ENCODE measurements at places on chromosomes 1 and 21.
A peak's percentile ranks its signal among the peaks of the same experiment; 100 is the strongest.

DNA sequence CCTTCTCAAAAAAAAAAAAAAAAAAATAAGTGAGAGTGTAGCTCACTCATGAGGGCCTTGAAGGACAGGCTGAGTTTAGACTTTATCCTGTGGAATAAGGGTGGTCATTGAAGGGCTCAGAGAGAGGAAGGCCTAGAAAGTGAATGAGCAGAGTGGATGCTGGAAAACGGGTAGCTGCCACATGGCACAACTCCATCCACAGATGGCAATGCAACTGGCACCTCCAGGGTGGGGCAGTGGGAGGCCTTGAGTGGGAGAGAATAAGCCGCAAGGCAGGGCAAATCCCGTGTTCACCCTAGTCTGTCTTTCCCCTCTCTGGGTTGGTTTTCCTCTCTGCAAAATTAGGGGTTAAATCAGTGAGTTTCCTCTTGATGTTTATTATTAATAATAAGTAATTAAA is 3.1 kb downstream of the TNNI1 start:
- no peak for DNase-seq

DNA sequence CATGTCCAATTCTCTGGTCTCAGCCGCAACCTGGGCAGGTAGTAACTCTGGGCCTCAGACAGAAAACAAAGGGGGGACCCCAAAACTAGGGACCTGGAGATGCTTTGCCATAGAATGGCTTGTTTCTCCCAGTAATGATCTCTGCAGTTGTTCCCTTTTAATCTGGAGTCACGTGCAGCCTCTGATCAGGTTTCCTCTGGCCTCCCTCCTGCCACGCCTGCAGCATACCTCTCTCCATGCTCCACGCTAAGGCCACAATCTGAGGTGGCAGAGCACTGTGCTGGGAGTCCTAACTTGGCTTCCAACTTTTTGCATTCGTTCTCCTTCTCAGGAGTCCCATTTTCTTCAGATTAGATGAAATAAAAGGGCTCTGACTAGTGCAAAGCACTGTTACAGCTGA is 1.9 kb downstream of the PABPC4 start:
- DNase-seq, result no peak

DNA sequence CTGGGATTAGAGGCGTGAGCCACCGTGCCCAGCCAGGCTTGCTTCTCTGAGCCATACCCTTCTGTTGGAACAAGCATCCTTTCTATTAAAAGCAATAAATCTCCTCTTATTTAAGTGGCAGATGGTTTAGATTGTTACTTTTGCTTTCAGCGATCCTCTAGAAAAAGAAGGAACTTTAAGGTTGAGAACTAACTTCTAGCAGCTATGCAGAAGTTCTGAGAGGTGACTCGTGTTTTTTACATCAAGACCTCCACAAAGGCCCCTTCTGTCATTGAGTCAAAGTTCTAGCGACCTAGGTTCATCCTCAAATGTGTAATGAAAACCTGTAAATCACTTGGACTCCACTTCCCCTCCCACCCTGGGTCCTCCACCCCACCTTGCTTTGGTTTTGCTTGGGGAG is 30.8 kb downstream of the PLEKHO1 start:
- no peak for DNase-seq

DNA sequence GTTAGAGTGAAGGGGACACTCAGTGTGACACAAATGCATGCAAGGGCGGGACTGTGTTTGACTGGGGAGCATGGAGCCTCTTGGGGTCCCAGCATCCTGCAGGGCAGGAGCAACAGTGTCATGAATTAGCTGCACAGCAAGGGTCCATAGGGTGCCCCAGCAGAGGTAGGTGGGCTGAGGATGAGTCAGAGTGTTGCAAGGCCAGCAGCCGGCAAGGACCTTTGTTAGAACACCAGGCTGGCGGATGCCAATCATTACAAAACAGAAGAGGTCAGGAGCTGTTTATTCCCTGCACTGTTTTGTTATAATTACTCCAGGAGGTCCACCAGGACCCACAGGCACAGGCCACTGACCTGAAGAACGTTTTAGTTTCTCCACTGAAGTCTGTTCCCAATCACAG is 362.2 kb upstream of the DUSP10 start:
- DNase-seq, result no peak

DNA sequence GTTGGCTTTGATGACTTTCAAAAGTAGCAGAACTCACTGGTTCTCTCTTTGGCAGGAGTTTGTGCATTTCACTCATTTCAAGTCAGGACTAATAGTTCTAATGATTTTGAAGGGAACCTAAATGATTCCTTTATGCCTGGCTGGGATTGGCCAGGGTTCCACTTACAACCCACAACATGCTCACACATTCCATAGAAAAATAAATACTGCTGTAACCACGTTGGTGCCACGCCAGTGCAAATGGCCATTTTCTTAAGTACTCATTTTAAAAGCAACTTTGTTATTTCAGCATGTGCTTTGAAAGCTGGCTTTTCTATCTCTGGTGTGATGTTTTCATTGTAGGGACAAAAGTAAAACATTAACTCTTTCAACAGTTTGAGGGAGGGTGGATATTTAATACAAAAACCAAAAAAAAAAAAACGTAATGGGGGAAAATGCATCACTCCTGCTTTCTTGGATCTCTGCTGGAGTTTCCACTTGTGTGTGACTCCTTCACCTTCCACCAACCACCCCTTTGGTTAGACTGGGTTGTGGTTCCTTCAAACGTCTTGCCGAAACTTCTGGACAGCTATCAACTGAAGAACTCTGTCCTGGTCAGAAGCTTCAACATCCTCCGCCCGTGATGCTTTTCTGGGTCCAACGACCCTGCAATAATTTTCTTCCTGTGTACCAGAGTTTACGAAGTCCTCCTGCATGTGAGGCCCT is 300.4 kb upstream of the RUNX1 start:
- no peak for DNase-seq

DNA sequence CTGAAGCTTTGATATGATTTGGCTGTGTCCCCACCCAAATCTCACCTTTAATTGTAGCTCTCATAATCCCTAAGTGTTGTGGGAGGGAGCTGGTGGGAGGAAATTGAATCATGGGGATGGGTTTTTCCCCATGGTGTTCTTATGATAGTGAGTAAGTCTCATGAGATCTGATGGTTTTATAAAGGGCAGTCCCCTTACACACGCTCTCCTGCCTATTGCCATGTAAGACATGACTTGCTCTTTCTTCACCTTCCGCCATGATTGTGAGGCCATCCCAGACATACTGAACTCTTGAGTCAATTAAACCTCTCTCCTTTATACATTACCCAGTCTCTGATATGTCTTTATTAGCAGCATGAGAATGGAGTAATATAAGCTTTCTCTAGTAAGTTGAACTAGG is 261.9 kb downstream of the HLX start:
- DNase-seq, result no peak

- DNase-seq, result no peak
Measured at GRCh38 chr21:33801424-33802405, 113.9 kb downstream of the ATP5PO start.

DNA sequence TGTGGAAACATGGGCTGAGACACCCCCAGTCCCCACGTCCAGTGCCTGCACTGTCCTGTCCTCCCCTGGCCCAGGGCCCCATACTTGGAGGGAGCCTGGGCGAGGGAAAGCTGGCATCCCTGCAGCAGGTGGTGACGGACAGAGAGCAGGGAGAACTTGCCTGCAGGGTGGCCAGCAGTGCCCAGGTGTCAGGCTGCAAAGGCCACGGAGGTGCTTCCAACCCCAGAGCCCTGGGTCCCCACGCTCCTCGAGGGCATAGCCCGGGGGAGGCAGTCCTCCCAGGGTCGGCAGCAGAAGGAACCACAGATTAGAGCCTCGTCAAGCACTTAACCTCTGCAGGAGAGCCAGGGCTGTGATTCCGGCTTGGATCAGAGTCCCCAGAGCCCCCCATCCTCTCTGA is 77.5 kb downstream of the ARHGEF16 start:
- DNase-seq, result no peak

- no peak for DNase-seq
Measured at GRCh38 chr1:78184460-78185072, 138.8 kb downstream of the GIPC2 start.

GRCh38 chr1:94254073-94254810 is 16.9 kb upstream of the ARHGAP29 start:
- DNase-seq, result no peak

- no peak for DNase-seq
Measured at GRCh38 chr21:14687268-14687625, 141.1 kb upstream of the SAMSN1 start.

- DNase-seq, result no peak
Measured at GRCh38 chr21:42461185-42461520, 34.9 kb downstream of the RSPH1 start.

- DNase-seq, result no peak
Measured at GRCh38 chr1:26861889-26862378, 1.0 kb upstream of the SFN start.

DNA sequence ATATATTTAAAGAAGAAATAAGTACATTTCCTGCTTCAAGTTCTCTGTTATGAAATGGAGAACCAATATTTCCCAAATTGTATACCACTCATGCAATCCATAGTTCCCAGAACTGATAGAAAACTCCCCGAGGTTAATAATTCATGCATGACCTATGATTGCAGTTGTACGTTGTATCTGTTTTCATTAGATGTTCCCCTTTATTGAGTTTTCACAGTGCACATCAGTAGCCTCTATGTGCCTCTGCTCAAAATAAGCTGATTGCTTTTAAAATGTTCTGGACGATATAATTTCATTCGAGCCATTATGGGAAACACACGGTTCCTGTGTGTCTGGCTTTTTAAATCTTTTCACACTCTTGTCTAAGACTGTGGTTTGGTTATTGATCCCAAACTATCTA is 253.1 kb upstream of the KIAA0040 start:
- DNase-seq, result no peak

GRCh38 chr1:171251042-171251951 is 3.0 kb downstream of the FMO1 start:
- no peak for DNase-seq

- DNase-seq, result no peak
Measured at GRCh38 chr1:21157054-21157453, 19.6 kb downstream of the EIF4G3 start.

GRCh38 chr1:169615803-169616202 is 14.1 kb downstream of the SELP start:
- no peak for DNase-seq

- no peak for DNase-seq
Measured at GRCh38 chr1:96596226-96596922, 125.2 kb upstream of the PTBP2 start.

GRCh38 chr21:32132881-32133280 is 146.0 kb downstream of the MIS18A start:
- DNase-seq, result no peak

GRCh38 chr1:87202922-87203655 is 125.6 kb upstream of the LMO4 start:
- no peak for DNase-seq

- DNase-seq, result no peak
Measured at GRCh38 chr1:168442931-168443330, 100.9 kb downstream of the XCL2 start.

DNA sequence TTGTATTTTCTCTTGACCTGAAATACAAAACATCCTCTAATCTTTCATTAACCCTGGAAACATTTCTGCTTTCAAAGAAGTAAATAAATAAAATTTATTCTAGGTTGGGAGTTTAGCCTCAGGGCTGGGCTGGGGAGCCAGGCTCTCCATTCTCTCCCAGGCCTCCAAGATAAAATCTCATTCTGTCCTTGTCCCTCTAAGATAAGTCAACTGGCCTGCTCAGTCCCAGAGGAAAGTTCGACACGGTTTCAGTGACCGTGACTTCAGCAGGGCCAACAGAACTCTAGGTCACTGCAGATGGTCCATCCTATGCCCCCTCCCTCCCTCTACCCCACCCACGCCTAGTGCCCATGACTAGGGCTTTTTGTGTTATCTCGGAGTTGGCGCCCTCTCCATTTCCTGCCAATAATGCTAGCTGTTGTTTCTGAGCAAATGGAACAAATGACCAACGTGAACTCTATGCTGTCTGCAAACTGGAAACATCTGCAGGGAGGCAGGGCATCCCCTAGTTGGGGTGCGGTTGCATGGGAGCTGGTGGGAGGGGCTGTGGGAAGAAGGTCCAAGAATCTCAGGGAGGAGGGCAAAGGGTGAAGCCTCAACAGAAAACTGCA is 10.1 kb upstream of the ADORA3 start:
- no peak for DNase-seq

GRCh38 chr1:24825174-24825573 is 79.9 kb downstream of the CLIC4 start:
- no peak for DNase-seq

DNA sequence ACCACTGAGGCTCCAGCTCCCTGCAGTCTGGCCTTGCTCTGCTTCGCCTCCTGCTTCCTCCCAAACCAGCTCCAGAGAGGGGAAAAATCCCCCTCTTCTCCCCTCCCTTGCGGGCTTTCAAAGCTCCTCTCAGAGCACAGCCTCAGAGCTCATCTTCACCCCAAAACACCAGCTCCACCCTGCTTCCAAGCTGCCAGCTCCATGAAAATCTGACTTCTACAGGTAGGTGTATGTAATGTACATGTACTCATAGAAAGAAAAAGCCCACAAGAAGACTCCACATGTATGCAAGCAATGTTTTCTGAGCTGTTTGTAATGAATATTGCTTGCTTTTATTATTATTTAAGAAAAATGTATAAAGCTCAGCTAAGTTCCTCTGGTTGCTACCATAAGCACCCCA is 8.4 kb downstream of the SLC41A1 start:
- no peak for DNase-seq

GRCh38 chr1:1120866-1121591 is 5.1 kb upstream of the C1orf159 start:
- DNase-seq, result no peak

DNA sequence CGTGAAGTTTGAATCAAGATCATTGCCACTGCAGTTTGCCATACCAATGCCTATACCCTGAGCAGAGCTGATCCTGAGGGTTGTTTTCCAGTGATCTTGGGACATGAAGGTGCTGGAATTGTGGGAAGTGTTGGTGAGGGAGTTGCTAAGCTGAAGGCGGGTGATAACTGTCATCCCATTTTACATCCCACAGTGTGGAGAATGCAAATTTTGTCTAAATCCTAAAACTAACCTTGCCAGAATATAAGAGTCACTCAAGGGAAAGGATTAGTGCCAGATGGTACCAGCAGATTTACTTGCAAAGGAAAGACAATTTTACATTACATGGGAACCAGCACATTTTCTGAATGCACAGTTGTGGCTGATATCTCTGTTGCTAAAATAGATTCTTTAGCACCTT is 78.6 kb downstream of the FMN2 start:
- DNase-seq, result no peak

- DNase-seq, result no peak
Measured at GRCh38 chr1:172990598-172991215, 60.0 kb downstream of the TNFSF18 start.

- peak; percentile 62 for DNase-seq
Measured at GRCh38 chr1:184386312-184387068, at the start of gene C1orf21. TSS of gene C1orf21 (plus strand) at chr1:184387029. CDS start at chr1:184477510, 90,481 bp downstream.

Data from KG1 (cell line).